ENCODE measurements at places on chromosomes 13 and 19. TPM values are rescaled to one million over a fixed set of nuclear protein-coding genes. Genes with fewer than 3 reads are reported as not detected.

- H3K36me3 ChIP-seq: no peaks in the 10 kb centered on the region
- no peak overlapping the region for H3K4me3 ChIP-seq
- DNase-seq: no peak
- no peaks in the 10 kb centered on the region for H3K4me1 ChIP-seq
These were observed 99.0 kb upstream of the HTR2A start for GRCh38 chr13:46995874-46996273.

- peaks cover 27% of the 10 kb centered on the region for H3K4me1 ChIP-seq
- H3K4me3 ChIP-seq: peak within 1 kb of the TSS; percentile 99
- peak; percentile 98 for DNase-seq
- no peaks in the 10 kb centered on the region for H3K36me3 ChIP-seq
These were observed at the start of gene SLC46A3 for GRCh38 chr13:28718543-28719226. Gene SLC46A3, minus strand, starts transcription at chr13:28718970. Its CDS starts 972 bp downstream, at chr13:28717998.

DNA sequence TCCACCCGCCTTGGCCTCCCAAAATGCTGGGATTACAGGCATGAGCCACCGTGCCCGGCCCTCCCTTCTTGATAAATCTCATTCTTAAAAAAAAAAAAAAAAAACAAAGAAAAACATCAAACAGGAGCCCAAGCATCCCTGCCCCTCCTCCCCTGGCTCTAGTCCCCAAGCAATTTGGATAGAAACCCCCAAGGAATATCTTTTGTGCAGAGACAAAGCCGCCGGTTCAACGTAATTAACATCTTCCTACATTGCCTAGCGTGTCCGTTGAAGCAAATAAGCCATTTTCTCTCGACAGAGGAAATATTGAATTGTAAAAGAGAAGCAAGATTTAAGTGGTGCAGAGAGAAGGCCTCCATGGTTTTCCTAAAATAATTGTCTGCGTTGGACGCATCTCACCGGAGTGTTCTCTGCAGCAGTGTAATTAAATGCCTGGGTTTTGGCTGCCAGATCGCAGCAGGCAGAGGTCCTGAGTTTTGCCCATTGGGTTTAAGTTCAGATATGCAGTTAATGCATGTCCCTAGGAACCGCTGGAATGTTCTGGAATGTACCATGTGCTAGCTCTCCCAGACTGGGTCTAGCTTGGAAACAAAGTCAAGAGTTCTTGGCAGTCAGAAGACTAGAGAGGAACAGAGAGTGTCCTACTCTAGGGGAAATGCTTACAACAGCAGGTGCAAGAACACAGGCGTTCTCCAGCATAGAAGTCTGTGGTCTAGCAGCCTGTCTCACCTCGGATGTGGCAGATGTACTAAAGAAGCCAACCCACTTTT lies 30.8 kb downstream of the PIN1 start:
- peaks cover 54% of the 10 kb centered on the region for H3K4me1 ChIP-seq
- no peak overlapping the region for H3K4me3 ChIP-seq
- H3K27me3 ChIP-seq: no peaks in the 10 kb centered on the region
- H3K27ac ChIP-seq: no peak overlapping the region
- DNase-seq: no peak

DNA sequence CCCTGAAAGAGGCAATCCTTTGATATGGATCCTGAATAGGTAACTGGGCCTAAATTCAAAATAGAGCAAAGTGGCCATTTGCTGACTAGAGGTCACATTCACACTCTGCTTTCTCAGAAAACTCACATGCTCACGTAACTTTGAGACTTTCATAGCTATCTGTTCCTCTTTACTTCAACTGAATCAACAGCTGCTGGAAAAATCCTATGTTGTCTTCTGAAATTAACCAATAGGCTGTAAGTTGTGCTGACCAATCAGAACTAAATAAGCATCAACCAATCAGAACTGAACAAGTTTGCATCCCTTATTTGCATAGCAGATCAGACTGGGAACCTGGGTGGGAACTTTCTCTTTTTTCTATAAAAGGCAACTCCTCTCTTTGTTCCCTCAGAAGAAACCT lies 24.0 kb upstream of the TBC1D4 start:
- DNase-seq: no peak
- no peak overlapping the region for H3K4me3 ChIP-seq
- H3K36me3 ChIP-seq: no peaks in the 10 kb centered on the region
- H3K27me3 ChIP-seq: peaks cover 6% of the 10 kb centered on the region
- no peaks in the 10 kb centered on the region for H3K4me1 ChIP-seq
- H3K27ac ChIP-seq: no peak overlapping the region

The PRTN3 gene
- not detected for total RNA-seq

Measured in activated T-cell treated with anti-CD3 and anti-CD28 coated beads, Interleukin-2, amount 50 U/mL, for 72 hours (primary cell).